ENCODE measurements at places on chromosomes 3 and 15.

DNA sequence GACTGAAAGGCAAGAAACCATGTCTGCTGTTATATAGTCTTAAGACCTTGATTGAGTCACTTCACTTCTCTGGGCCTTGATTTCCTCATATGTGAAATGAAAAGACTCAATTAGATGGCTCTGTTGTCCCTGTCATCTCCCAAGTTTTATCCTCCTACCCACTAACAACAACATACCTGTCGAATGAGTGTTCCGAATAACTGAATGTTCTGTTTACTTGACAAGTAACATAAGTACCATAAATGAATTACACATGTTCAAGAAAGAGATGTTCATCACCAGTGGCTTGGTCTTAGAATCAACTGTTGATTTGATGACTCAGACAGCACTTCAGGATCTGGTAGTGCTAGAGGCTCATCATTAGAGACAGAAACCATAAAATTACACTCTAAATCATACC, 311.7 kb downstream of the VPS13C start:
- DNase-seq: no peak

GRCh38 chr15:47870956-47871625, 153.8 kb downstream of the SEMA6D start:
- no peak for DNase-seq

DNA sequence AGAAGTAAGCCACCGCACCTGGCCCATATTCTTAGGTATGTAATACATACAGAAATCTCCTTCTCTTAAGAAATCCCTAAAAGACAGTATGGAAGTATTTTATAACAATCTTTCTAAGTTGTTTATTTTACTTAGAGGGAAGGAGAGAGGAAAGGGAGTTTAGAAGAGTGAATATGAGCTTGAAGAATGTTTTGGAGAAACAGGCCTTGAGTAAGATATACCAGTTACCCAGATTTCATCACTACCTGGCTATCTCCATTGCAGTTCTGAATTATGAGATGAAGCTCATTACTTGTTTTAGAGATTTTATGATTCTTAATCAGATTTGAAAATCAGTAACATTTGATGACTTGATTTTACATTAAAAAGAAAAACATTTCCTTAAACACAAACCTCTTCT, 71.9 kb downstream of the DCUN1D1 start:
- DNase-seq: no peak

DNA sequence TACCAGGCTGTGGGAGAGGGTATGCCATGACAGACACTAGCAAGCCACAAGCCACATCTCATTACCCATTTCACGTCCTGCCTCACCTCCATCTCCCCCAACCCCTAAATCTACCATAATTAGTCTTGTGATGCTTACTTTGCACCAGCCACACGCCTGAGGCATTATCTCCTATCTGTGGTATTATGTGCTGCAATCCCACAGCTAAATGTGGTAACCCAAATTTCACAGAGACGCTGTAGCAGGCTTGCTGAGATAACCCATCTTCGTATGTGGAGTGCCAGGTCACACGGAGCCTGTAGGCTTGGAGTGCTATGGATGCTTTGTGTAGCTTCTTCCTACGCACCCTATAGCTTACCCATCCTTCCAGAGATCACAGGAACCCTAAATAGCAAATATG, 256.7 kb upstream of the KCNH8 start:
- no peak for DNase-seq

- DNase-seq: peak; percentile 65
These were observed 97.2 kb downstream of the TBC1D5 start for GRCh38 chr3:17645074-17645698.

- DNase-seq: no peak
These were observed 163.1 kb upstream of the HES1 start for GRCh38 chr3:193972832-193973231.

DNA sequence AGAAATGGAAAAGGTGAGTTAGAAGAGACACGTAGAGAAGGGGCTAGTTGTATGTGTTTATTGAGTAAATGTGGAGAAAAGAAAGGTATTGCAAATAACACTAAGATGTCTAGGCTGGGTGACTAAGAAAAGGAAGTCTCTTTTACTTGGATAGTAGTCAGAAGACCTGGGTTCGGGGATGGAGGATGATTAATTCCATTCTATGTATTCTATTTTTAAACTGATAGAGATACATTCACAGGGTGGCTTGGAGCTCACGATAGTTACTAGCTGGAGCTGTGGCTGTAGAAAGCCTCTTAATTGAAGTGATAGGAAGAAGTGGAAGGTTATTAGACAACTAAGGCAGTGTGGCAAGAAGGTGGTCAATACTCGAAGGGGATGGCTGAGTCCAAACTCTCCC, 65.9 kb upstream of the TNIK start:
- DNase-seq: no peak

DNA sequence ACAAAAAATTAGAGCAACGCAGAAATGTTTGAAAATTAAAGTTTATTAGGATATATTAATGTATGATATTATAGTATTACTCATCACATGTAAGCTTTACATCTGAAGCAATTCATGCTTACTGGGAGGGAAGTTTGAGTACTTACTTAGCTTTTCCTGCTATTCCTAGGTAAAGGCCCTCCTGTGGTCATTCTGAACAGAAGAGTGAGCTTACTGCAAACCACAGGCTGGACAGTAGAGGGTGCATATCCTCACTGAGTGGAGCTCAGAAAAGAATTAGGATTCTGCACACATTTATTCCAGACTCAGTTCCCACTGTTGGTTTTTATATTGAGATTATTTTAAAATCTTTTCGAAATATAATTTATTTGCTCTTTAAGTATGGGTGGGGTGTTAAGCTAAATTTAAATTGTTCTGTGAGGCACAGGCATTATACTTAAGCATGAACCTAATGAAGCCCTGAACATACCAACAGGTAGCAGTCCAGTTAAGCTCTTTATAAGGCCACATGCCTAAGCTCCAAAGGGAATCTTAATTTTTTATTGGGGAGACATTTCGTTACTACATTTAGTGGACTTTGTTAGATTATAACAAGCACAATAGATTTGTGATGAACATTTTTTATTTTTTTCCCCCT, 10.2 kb downstream of the MRPS22 start:
- peak; percentile 67 for DNase-seq

- no peak for DNase-seq
These were observed 15.0 kb downstream of the SENP8 start for GRCh38 chr15:72133211-72133610.

GRCh38 chr3:53974324-53974723, 82.7 kb upstream of the SELENOK start:
- no peak for DNase-seq
